ENCODE measurements at places on chromosomes 16 and 17. TPM values are rescaled to one million over a fixed set of nuclear protein-coding genes. Genes with fewer than 3 reads are reported as not detected.
A peak's percentile ranks its signal among the peaks of the same experiment; 100 is the strongest.

The MILR1 gene
- total RNA-seq, result 12.3 TPM

DNA sequence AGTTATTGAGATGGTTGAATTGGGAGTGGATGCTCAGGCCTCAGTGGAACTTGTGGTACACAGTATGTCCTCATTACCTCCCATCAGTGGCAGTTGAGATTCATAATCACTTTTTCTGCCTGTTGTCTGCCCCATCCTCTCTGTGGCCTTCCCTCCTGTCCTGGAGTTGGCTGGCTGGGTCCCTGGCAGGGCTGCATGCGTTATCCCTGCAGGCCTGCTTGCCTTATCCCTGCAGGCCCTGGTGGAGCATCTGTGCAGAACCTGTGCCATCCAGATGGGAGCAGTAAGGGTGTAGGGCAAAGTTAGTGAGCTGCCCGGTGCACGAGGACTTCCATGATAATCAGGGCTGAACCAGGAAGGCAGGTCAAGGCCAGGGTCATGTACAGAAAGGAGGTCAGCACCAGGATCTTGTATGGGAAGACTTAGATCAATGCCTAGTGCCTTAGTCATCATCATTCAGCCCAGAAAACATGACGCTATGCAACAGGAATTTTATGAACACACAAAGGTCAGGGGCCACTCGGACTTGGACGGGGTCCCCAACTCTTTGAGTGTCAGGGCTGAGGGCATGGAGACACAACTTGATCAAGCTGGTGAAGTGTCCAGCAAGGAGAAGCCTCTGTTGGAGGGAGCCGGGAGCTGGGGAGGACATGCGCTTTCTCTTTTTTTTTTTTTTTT is 47.2 kb downstream of the ABCC1 start:
- DNase-seq, result peak; percentile 80

DNA sequence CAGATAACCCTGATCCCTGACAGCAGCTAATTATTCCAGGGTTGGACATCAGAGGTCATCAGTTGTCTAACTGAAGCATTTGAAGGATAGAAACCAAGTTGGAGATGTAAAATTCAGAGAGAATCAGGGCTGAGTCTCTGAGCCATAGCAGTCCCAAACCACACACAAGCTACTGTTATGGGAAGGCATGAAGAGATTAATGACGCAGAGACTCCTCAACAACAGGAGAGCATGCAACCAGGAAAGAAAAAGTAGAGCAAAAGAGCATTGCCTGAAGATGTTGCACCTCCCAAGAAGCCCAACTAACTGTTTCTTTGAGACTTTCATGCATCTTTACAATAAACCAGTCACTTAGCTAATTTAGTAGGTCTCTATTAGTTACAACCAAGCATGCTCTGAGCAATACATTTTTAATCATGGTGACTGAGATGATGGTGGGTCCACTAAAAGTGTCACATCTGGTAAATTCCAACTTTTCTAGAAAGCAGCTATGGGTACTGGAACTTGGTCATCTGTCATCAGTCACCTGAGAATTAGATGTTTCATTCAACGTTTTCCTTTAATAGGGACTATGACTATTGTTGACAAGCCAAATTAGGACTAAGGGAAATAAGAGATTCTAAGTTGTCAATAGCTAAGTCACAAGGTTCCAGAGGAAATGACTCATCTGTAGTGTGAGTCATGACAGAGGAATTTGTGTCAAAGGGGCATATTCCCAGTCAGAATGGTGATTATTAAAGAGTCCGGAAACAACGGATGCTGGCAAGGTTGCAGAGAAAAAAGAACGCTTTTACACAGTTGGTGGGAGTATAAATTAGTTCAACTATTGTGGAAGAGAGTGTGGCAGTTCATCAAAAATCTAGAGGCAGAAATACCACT is 239.8 kb downstream of the CHD9NB start:
- DNase-seq, result no peak

DNA sequence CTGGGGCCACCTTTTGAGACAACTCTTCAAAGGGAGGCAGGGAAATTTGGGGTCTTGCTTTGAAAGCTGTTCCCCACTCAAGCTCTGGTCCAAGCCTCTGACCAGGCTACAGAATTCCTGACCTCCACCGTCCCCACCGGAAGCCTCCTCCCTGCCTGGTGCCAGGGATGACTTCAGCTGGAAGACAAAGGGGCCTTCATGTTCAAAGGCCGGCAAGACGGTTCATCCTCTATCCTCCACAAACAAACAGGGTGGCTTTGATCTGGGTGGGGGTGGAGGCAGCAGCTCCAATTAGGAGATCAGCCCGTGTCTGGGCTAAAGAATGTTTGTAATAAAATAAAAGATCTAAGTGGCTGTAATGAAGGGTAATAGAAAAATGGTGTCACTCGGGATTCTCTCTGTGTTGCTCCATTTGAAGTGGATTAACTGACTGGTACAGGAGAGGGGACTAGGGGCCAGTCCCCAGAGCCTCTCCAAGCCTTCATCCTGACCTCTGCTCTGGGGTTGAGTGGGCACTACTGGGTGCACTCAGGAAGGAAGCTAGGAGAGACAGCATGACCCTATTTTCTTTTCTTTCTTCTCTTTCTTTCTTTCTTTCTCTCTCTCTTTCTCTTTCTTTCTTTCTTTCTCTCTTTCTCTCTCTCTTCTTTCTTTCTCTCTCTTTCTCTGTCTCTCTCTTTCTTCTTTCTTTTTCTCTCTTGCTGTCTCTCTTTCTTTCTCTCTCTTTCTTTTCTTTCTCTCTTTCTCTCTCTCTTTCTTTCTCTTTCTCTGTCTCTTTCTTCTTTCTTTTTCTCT is 27.5 kb upstream of the NKD1 start:
- DNase-seq, result no peak

DNA sequence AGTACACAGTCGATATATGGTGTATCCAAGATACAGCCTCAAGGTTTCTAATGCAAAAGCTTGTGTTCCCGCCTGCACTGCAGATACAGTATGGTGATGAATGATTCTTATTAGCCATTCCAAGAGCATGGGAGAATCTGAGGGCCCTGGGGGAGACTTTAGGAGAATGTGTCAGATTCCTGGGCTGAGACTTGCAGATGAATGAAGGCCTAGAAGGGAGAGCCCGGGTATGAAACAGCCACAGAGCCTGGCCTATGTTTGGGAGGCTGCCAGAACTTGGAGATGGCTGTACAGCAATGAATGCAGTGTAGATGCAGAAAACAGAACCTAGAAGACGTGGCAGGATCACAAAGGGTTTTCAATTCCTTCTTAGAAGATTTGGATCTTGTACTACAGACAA is 510.7 kb downstream of the HAPSTR1 start:
- no peak for DNase-seq

The OTOP3 gene
- not detected for total RNA-seq
